CD4-positive, alpha-beta T cell treated with Interleukin-12 subunit alpha and Interleukin-12 subunit beta, for 1 hour (primary cell): ENCODE measurements at places on chromosomes 1 and 21.
A peak's percentile ranks its signal among the peaks of the same experiment; 100 is the strongest.

DNA sequence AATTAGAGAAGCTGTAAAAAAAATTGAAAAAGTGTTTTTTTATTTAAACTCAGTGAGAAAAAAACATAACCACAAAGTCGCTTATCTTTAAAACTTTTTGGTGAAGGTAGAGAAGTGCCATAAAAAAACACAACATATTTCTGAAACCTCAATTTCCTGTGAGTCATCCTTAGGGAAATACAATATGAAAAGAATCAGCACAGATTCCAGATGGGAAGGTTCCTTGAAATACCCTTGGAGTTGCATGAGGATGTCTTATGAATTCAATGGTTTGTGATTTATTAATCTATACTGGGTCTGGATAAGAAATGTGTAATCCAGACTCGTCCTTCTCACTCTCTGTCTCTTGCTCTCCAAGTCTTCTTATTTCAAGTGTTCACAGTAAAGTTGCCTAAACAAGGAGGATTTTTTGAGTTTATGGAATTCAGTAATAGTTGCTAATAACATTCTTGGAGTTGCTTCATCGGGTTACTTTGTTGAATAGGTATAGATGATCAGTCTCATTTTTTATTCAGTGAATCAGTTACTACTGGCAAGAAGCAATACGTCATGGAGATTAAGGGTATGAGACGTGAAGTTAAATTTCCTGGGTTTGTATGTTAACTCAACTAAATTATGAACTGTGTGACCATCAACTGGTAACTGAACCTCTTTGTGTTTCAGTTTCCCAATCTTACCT is 191.4 kb downstream of the KCNK2 start:
- DNase-seq, result no peak

GRCh38 chr1:160118928-160119327 is 3.4 kb downstream of the ATP1A2 start:
- no peak for DNase-seq

DNA sequence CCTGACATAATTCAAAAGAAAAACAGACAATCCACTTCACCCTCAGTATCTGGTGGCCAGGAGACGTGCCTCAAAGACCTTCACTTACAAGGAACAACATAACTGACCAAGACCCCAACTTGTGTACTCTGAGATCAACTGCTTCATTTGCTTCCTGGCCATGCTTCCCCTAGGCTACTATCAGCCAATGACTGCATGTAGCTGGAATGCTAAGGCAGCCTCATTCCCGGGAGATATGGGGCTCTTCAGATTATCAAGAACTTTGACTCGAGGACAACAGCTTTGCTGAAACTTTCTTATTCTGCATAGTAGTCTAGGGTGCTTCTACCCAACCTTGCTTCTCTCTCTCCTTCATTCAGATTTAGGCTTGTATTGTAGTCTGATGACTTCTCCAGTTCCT is 11.7 kb upstream of the UCK2 start:
- DNase-seq, result no peak

- no peak for DNase-seq
Observed at GRCh38 chr1:191851799-191852595, 306.3 kb upstream of the RGS18 start.

GRCh38 chr1:224312025-224312424 is 17.9 kb downstream of the NVL start:
- DNase-seq, result no peak

DNA sequence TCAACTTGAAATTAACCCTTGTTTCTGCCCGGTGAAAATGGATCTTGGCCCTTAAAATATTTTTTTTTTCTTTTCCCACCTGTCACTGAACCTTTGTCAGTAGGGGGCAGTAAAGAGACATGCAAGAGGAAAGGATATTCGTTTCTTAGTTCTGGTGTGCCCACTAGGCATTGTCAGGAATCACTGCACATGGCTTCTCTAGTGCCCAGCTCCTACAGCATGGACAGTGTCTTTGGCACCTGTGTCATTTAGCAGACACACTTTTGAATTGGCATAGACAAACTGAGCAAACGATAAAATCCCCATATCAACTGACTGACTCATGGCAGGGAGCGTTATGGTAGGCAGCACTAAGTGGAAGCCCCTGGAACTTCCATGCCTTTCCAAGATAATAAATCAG is 1048.1 kb downstream of the BRINP3 start:
- no peak for DNase-seq

- DNase-seq, result peak; percentile 30
Observed at GRCh38 chr21:43866260-43866629, 1.2 kb downstream of the AGPAT3 start.

DNA sequence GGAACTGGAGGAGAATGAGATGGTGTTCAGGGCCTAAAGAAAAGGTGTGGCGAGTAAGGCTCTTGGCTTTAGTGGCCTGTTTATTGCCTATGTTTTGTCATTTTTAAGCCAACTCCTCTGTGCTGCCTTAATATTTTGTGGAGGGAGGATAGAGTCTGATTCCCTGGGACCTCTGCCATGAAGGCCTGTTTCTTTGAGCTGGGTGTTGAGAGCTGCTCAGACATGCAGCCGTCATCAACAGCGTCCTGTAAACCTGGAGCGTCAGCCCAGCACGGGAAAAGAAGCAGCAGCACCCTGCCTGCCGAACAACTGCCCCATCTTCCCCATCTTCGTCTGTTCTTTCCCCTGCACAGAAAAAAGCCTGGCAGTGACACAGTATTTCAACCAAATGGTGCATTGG is 27.1 kb upstream of the SNX27 start:
- no peak for DNase-seq

- DNase-seq, result no peak
Observed at GRCh38 chr1:56092684-56093570, 486.4 kb downstream of the PLPP3 start.

DNA sequence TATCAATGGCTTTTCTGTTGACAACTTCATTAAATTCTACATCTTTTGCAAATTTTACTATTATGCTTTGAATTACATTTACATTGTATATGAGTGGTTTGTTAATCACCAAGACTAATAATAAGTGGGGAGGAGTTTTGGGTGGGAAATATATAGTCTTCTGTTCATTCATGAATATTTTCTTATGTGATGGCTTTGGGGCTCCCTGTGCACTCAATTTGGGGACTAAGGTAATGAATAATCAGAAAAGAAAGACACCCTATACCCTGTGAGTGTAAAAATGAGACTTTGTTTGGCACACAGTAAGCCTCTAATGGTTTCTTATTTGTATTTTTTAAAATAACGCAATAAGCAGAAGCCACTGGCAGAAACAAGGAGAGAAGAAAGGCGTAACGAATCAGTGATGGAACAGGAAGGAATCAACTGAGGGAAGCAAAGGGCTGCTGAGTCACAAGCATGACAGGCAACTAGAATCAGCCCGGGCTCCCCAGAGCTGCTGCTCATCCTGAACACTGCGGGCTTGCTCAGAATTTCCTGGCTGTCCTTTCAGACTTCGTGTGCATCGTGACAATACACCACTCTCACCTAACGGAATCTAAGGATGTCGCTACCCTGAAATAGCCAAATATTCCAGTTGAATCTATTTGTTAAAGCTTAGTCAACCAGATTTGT is 20.8 kb upstream of the RGS2 start:
- no peak for DNase-seq

- peak; percentile 55 for DNase-seq
Observed at GRCh38 chr1:225809842-225810578, at the start of gene EPHX1. Gene EPHX1, plus strand, starts transcription at chr1:225810124. Its CDS starts 18,606 bp downstream, at chr1:225828730.
